ENCODE measurements at places on chromosomes 6 and 20.

GRCh38 chr20:50788045-50788991, 6.5 kb upstream of the BCAS4 start:
- DNase-seq: peak; percentile 57

GRCh38 chr6:20137837-20138236, 74.4 kb downstream of the MBOAT1 start:
- no peak for DNase-seq

- DNase-seq: no peak
These were observed 98.2 kb downstream of the QRSL1 start for GRCh38 chr6:106727480-106728149.

- DNase-seq: no peak
These were observed 18.2 kb downstream of the NCOA5 start for GRCh38 chr20:46071573-46071972.

- DNase-seq: no peak
These were observed 471.3 kb downstream of the UTRN start for GRCh38 chr6:144756469-144756868.

DNA sequence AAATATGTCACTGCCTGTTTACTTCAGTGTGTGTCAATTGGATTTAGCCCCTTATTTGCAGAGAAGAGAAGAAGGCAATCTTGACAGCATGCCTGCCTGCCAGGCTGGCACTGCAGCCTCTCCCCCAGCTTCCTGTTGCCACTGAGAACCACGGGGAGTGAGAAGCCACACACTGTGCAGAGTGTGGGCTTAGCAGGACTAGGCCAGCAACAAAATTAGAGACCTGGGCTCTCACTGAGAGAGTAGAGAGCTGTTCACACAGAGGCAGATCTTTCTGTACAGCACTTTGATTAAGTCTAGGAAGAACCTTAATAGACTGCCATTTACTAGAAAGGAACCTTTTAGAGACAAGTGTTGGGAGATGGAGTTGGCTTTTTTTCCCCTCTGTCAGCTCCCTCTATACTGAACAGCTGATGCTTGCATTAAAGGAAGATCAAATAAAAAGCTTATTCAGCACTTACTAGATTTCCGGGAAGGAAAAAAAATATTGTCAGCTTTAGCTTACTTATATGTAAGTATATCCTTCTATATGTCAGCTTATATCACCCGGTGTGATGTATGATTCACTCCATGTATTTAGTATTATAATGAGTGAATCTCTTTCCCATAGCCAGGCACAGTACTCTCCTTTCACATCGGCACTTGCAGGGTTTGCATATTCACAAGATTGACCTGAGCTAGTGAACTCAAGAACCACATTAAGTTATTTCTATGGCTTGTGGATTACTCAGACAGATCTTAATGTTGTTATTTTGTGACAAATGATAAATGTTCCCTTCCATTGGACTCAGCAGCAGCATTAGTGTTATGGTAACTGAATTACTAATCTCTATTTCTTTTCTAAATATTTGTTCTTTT, 851.0 kb upstream of the EPHA7 start:
- DNase-seq: no peak

GRCh38 chr20:51463998-51464397, 78.5 kb downstream of the NFATC2 start:
- no peak for DNase-seq

GRCh38 chr20:59398537-59399205, 98.3 kb downstream of the EDN3 start:
- DNase-seq: no peak

Data from SK-N-SH (cell line).